Gastrocnemius medialis (tissue), 4 donors: ENCODE measurements at places on chromosomes 12 and 14. TPM values are rescaled to one million over a fixed set of nuclear protein-coding genes. Genes with fewer than 3 reads are reported as not detected.

FANCM gene
- 2.1 TPM for total RNA-seq

TAS2R14 gene
- 3.0 TPM for total RNA-seq

IL31 gene
- not detected for total RNA-seq

KRT85 gene
- total RNA-seq, result not detected

TXNDC16 gene
- 4.0 TPM for total RNA-seq

GLIPR1L1 gene
- total RNA-seq, result not detected

JAG2 gene
- 17.9 TPM for total RNA-seq

GRCh38 chr12:132543298-132544079, 53.5 kb downstream of the FBRSL1 start:
- H3K27me3 ChIP-seq, result no peaks in the 10 kb centered on the region
- H3K36me3 ChIP-seq, result no peaks in the 10 kb centered on the region
- no peak for DNase-seq
- no peaks in the 10 kb centered on the region for H3K4me1 ChIP-seq
- no peak overlapping the region for H3K27ac ChIP-seq
- no peak overlapping the region for H3K4me3 ChIP-seq

- no peaks in the 10 kb centered on the region for H3K36me3 ChIP-seq
- no peak for DNase-seq
- peaks cover 4% of the 10 kb centered on the region for H3K27me3 ChIP-seq
- peak within 1 kb of the TSS; percentile 67 for H3K27ac ChIP-seq
- no peaks in the 10 kb centered on the region for H3K4me1 ChIP-seq
Observed at GRCh38 chr12:29148911-29149690, at the start of gene FAR2. Gene FAR2 (plus strand): TSS chr12:29149278. CDS start chr12:29270450, 121,172 bp downstream.

DNA sequence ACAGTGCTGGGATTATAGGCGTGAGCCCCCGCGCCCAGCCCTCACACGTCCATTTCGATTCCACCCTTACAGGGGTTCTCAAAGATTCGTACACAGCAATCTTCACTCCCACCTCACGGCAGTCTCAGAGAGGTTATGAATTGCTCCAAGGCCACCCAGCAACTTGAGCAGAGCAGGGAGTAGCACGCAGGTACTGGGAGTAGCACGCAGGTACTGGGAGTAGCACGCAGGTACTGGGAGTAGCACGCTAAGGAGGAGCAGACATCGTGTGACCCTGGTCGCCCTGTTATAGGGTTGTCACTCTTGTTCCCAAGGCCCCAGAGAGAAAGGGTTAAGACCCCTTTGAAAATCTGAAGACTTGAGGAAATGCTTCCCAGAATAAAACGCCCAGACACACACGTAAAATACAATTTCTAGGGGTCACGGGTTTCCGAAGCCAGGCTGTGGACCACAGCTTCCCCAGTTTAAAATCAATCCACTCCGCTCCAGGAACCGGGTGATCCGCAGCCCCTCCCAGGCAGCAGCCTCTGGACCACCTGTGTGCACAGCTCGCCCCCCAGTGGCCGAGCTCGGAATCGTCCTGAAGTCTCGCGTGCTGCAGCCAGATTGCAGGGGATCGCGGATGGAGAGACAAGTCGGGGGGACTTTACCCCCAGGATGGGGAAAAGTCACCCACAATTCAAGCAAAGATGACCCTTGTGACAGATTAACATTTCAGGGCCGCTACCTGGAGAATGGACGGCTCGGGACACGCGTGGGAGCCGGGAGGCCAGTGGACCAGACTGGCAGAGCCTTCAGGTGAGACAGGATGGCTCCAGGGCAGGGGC, 92.0 kb downstream of the SCARB1 start:
- no peaks in the 10 kb centered on the region for H3K27me3 ChIP-seq
- no peaks in the 10 kb centered on the region for H3K36me3 ChIP-seq
- peak; percentile 64 for DNase-seq

GRCh38 chr14:22178333-22178839, 410.6 kb downstream of the DAD1 start:
- no peak overlapping the region for H3K27ac ChIP-seq
- H3K4me3 ChIP-seq, result no peak overlapping the region
- no peaks in the 10 kb centered on the region for H3K4me1 ChIP-seq
- no peaks in the 10 kb centered on the region for H3K36me3 ChIP-seq

DNA sequence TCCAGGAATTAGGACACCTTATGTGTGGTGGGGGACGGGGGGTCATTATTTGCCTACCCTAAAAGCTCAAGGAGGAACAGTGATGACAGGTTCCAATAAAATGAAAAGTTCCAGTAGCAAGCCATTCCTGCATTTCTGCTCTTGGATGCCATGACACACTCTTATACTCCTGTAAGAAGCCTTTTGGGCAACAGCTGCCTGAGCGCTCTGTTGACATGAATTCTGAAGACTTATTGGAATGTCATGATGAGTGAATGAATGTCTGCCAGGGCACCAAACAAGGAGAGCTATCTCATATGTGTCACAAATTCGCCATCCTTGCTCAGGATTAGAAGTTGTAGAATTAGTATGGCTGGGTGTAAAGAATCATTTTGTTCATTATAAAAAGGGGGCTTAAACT, 36.3 kb downstream of the PTGER2 start:
- H3K36me3 ChIP-seq, result no peaks in the 10 kb centered on the region
- H3K4me1 ChIP-seq, result peaks cover 3% of the 10 kb centered on the region
- no peak overlapping the region for H3K4me3 ChIP-seq
- no peaks in the 10 kb centered on the region for H3K27me3 ChIP-seq
- DNase-seq, result no peak

- no peaks in the 10 kb centered on the region for H3K36me3 ChIP-seq
- H3K4me3 ChIP-seq, result no peak overlapping the region
Observed at GRCh38 chr12:85260896-85261295, 19.1 kb upstream of the ALX1 start.

DNA sequence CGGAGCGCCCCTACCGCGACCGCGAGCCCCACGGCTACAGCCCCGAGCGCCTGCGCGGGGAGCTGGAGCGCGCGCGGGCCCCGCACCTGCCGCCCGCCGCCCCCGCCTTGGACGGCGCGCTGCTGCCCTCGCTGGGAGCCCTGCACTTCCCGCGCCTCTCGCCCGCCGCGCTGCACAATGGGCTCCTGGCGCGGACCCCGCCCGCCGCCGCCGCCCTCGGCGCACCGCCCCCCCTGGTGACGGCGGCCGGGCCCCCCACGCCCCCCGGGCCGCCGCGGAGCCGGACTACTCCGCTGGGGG, 27.0 kb downstream of the LRCOL1 start:
- no peak overlapping the region for H3K4me3 ChIP-seq
- no peak for DNase-seq
- no peaks in the 10 kb centered on the region for H3K27me3 ChIP-seq
- no peaks in the 10 kb centered on the region for H3K4me1 ChIP-seq

DNA sequence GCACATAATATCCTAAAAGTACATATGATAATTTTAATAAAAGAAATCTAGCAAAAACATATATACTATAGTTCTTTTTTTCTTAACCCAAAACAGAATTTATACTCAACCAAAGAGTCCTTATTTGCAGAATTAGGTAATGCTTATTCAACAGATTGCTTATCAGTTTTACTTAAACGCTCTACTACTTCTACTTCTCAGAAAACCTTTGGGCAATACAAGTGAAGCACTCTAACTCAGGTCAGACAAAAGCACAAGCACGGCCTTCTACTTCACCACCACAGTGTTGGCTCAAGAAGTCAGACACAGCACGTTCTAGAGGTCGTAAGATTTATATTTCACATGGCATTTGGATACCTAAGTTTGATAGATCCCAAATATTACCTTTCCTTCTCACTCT, 29.2 kb downstream of the DICER1 start:
- peaks cover 12% of the 10 kb centered on the region for H3K36me3 ChIP-seq
- no peak for DNase-seq
- no peak overlapping the region for H3K27ac ChIP-seq

- no peaks in the 10 kb centered on the region for H3K4me1 ChIP-seq
- no peaks in the 10 kb centered on the region for H3K27me3 ChIP-seq
- H3K36me3 ChIP-seq, result no peaks in the 10 kb centered on the region
Observed at GRCh38 chr12:71503579-71504391, 64.2 kb downstream of the LGR5 start.

DNA sequence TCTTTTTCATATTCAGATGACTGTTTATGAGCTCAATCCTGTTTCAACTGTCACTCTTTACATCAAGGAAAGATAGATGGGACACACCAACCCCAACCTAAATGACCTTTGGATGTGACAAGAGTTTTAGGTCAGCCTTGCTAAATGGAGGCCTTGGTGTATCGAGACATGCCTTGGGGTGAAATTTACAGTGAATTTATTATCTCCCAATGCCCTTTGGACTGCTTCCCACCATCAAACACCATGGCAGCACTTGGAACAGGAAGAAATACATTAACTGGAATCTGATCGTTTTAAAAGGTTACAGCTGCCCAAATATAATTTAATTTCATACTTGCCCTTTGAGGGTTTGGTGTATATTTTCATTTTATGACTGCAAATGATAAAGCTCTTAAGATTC, 327.6 kb downstream of the SOX5 start:
- H3K4me1 ChIP-seq, result no peaks in the 10 kb centered on the region
- H3K4me3 ChIP-seq, result no peak overlapping the region
- no peak overlapping the region for H3K27ac ChIP-seq

DNA sequence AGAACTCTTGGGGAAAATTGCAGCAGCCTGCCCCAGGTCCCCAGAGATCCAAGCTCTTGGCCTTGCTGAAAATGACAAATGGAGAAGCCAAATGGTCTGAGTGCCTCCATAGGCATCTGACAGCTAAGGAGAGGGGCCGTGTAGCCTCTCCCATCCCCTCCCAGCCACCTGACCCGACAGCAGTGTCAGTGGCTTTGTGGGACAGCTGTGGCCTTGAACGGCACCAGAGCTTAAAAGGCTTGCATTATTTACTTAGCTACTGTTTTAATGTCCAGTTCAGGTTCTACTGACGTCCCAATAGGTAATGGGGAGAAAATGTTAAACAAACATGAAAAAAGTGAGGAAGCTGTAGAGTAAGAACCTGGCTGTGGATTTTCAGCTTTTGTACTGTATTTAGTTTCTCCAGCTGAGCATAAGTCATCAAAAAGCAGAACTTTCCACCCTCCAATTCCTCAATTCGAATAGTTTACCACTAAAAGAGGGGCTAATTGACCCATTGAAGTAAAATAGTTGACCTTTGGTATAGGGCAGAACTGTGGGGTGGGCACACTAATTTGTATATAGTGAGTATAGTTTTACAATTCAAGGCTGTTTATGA, 50.0 kb downstream of the FOS start:
- no peak overlapping the region for H3K27ac ChIP-seq
- DNase-seq, result no peak
- H3K27me3 ChIP-seq, result no peaks in the 10 kb centered on the region
- no peaks in the 10 kb centered on the region for H3K4me1 ChIP-seq

DNA sequence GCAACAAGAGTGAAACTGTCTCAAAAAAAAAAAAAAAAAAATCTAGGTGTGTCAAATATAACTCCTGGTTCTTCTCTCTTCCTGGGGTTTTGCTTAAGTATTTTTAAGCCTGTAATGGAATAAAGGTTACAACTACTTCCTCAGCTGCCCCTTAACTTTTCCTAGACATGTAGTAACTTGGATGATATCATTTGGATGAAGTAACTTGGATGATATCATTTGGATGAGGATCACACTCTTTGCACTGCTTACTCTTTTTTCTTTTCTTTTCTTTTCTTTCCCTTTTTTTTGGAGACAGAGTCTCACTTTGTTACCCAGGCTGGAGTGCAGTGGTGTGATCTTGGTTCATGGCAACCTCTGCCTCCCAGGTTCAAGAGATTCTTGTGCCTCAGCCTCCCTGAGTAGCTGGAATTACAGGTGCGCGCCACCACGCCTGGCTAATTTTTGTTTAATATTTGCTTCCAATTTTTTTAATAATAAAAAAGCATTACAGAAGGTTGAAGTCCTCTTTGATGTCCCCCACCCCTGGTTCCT, 775 bp upstream of the FAM186A start:
- no peaks in the 10 kb centered on the region for H3K27me3 ChIP-seq
- no peak for DNase-seq
- peaks cover 4% of the 10 kb centered on the region for H3K4me1 ChIP-seq
- H3K4me3 ChIP-seq, result no peak overlapping the region
- no peaks in the 10 kb centered on the region for H3K36me3 ChIP-seq

- no peak overlapping the region for H3K4me3 ChIP-seq
- no peaks in the 10 kb centered on the region for H3K27me3 ChIP-seq
- H3K36me3 ChIP-seq, result no peaks in the 10 kb centered on the region
Observed at GRCh38 chr14:69287098-69288010, 27.4 kb downstream of the GALNT16 start.

- no peaks in the 10 kb centered on the region for H3K36me3 ChIP-seq
- peaks cover 17% of the 10 kb centered on the region for H3K4me1 ChIP-seq
- H3K27ac ChIP-seq, result peak overlapping the region; percentile 74
- H3K4me3 ChIP-seq, result no peak overlapping the region
- H3K27me3 ChIP-seq, result peaks cover 25% of the 10 kb centered on the region
Observed at GRCh38 chr14:105193916-105194782, 13.0 kb upstream of the NUDT14 start.

GRCh38 chr14:30982533-30982932, 42.9 kb upstream of the AP4S1 start:
- no peak overlapping the region for H3K27ac ChIP-seq
- no peak for DNase-seq
- H3K27me3 ChIP-seq, result no peaks in the 10 kb centered on the region
- H3K4me3 ChIP-seq, result no peak overlapping the region
- H3K4me1 ChIP-seq, result no peaks in the 10 kb centered on the region

DNA sequence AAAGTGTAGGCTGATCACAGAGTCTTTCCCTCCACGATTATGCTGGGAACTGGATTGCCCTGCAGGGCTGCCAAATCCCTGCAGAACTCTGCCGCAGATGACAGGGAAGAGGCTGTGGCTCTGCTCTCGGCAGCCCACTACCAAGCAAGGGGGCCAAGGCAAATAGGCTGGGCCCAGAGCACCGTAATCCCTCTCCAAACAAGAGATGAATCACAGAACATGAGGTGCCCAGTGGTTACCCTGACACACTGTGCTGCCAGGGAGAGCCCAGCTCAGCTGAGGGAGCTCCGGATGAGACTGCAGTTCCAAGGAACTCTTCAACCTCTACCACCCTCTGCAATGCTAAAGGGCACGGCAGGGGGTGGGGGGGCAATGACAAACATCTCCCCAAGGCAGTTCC, 33.9 kb downstream of the STON2 start:
- no peak for DNase-seq
- no peak overlapping the region for H3K4me3 ChIP-seq
- H3K36me3 ChIP-seq, result no peaks in the 10 kb centered on the region
- peaks cover 19% of the 10 kb centered on the region for H3K4me1 ChIP-seq
- no peak overlapping the region for H3K27ac ChIP-seq

GRCh38 chr14:53924753-53925152, 31.9 kb downstream of the BMP4 start:
- H3K27ac ChIP-seq, result no peak overlapping the region
- no peak overlapping the region for H3K4me3 ChIP-seq
- H3K36me3 ChIP-seq, result no peaks in the 10 kb centered on the region
- H3K27me3 ChIP-seq, result no peaks in the 10 kb centered on the region
- no peak for DNase-seq
- no peaks in the 10 kb centered on the region for H3K4me1 ChIP-seq
